ENCODE measurements at places on chromosomes 7 and 10.

GRCh38 chr10:11646450-11646849 is 35.0 kb upstream of the USP6NL start:
- no peak for DNase-seq

- DNase-seq = peak; percentile 33
These were observed 229.0 kb downstream of the STK31 start for GRCh38 chr7:23938937-23939552.

- DNase-seq = no peak
These were observed 165.0 kb upstream of the TCF7L2 start for GRCh38 chr10:112785089-112785488.

GRCh38 chr7:104130726-104131125 is 77.1 kb downstream of the ORC5 start:
- no peak for DNase-seq

DNA sequence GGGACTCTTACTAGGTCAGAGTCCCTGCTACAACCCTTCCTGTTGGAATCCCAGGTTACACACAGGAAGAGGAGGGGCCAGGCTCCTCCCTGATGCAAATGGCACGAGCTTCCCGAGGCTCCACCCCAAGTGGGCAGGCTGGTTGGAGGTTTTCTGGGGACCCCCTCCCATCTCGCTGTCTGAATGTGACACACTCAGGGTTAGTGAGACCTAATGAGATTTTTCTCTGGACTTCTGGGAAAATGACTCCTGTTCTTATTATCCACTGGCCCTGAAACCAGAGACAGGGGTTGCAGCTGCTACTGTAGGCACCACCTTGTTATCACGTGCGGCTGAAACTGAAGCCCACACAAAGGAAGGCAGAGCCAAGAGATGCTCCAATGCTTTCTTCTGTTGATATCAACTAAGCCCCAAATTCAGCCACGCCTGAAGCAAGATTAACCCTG is 103.3 kb downstream of the FAM107B start:
- no peak for DNase-seq

GRCh38 chr10:61921143-61921542 is 19.6 kb downstream of the ARID5B start:
- no peak for DNase-seq

- no peak for DNase-seq
These were observed 264.0 kb downstream of the ARL4A start for GRCh38 chr7:12951397-12951801.

DNA sequence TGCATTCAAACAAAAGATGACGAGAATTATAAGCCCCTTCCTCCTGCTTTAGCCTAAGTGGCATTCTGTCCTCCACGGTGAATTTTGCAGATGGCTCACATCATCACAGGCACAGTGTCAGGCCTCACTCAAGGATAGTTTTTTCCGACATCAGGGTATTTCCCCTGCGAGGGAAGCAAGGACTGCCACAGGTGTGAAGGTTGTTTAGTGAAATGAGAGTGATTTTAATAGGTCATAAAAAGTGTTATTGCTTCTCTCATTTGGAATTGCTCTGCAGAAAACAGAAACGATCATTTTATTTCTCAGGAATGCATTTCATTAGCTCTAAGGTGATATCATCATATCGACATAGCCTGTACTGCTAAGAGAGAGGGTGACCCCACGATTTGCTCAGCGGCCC is 128.7 kb upstream of the LANCL2 start:
- DNase-seq = no peak

DNA sequence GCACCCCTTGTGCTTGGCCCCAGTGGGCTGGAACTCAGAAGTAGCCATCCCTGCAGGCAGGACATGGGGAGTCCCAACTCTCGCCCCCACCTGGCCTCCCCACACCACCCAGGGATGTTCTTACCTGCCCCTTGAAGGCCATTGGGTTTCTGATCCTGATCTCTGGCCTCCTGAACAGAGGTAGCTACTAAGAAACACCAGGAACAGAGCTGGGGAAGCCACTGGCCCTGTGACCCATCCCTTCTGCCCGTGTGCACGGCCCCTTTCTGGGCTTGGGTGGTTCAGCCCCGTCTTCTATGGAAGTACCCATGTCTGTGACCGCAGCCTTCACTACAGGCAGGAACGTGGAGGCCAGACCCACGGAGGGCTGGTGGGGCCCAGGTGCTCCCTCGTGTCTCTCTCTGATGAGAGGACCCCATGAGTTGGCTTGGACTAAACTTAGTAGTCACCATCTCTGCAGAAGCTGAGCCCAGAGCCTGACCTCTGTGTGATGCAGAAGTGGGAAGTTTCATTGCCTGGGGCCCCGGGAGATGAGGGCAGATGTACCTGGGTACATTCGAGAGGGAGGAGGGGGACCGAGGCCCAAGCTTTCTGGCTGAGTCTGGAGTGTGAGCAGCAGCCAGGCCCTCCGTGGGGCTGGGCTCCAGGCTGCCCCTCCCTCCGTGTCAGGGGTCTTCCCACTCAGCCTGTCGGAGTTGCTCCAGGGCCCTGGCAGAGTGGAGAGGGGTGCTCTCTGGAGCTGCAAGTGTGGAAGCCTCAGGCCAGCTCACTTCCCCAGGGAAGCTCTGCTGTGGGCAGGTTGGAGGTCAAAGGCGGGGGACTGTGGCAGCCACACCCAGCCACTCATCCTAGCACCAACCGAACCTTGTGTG is 81.0 kb downstream of the MKI67 start:
- no peak for DNase-seq

- peak; percentile 26 for DNase-seq
These were observed 45.1 kb upstream of the INPP5A start for GRCh38 chr10:132492323-132493025.

DNA sequence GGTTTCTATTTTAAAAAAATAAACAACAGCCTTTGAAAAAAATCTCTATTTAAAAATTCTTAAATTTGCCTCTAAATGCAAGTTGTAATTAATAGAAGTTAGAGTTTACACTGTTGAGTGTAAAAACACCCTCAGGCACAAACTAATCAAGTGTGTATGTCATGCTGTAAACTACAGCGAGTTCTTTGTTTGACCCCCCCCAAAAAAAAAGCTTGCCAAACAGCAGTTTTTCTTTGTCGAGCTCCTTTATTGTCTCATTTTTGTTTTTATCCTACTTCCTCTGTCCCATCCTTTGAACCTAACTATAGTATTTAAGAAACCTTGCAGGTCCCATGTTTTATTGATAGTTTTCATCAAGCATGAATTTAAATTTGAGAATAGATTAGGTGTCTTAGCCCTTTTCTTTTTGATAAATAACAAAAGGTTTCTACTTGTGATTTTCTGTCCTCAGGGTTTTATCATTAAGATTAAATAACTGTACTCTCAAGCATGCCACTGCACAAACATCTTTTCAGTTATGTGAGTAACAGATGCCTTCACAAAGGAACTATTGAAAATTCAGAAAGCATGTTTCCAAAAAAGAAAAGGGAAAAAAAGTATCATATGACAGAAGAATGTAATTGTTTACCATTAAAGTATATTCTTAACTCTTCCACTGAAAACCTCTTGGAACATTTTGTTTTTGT is 176.0 kb downstream of the ARID5B start:
- DNase-seq = no peak

GRCh38 chr7:132232406-132232805 is 343.9 kb downstream of the PLXNA4 start:
- no peak for DNase-seq

- no peak for DNase-seq
These were observed 103.6 kb downstream of the ELMO1 start for GRCh38 chr7:37344886-37345579.

DNA sequence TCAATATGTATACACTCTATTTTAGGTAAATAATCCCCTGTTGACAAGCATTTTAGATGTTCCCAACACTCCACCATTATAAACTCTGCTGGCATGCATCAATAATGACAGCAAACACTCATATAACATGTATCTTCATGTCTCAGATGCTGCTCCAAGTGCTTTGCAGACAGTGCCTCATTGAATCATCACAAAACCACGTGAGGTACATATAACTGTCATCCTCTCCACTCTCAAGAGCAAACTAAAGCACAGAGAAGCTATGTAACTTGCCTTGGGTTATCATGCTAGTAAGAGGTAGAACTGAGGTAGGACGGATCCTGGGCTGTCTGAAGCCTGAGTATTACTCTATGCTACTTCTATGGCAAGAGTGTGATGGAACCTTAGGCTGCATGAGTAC is 72.5 kb upstream of the GSDME start:
- no peak for DNase-seq

- DNase-seq = no peak
These were observed 38.0 kb upstream of the TMEM72 start for GRCh38 chr10:44873160-44873559.

Data from femur (tissue), 1 donor.